Activated CD8-positive, alpha-beta memory T cell treated with anti-CD3 and anti-CD28 coated beads, Interleukin-2, amount 10 ng/mL, durations not matched to agents 7 days and 5 days (primary cell): ENCODE measurements at places on chromosomes 13 and 19. TPM values are rescaled to one million over a fixed set of nuclear protein-coding genes. Genes with fewer than 3 reads are reported as not detected.

Gene RNF17
- not detected for total RNA-seq

DNA sequence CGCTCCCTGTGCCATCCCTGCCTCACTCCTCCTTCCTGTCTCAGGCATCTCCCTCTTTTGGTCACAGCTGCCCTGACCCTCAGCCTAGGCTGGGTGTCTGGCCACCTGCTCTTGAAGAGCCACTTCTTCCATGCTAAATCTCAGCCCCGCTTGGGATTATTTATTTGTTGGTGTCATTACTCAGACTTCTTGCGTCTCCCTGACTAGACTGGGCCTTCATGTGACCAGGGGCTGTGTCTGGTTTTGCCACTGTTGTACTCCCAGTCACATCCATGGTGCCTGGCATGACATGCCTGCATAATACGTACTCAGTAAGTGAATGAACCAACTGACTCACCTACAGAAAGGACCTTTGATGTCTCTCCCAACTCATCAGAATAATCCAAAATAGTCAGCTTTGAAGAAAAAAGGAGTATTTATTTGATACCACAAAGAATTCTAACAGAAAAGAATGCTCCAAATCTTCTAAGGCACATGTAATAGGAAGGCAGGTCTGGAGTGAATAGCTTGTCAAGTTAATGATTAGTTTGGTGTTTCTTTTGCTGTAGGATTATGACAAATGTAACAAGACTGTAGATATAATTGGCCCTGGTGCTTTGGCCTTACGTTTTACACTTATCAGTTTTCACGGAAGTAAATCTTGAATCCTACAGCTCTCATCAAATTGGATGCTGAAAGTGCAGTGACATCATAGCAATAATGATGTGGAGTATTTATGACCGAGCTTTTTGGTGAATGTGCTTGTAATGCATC is 84.0 kb downstream of the ALOX5AP start:
- no peak for DNase-seq

Gene CNFN
- not detected for total RNA-seq

Gene C19orf67
- total RNA-seq: not detected

Gene CGB8
- total RNA-seq: not detected

Gene TMEM161A
- 25.1 TPM for total RNA-seq

- DNase-seq: no peak
Observed at GRCh38 chr19:35797663-35798062, 15.0 kb downstream of the PRODH2 start.

DNA sequence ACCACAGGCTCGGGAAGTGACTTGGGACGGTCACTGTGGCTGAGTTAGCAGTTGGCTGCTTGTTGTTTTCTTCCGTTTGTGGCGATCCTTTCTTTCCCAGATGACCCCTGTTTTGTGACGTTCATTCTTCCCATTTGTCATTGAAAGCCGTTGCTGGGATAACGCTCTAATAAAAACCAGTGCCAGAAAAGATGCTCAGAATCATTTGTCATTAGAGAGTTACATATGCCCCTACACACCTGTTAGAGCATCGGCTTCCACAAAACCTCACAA is 39.3 kb upstream of the MCF2L start:
- no peak for DNase-seq

Gene UBAC2
- total RNA-seq: 60.8 TPM

DNA sequence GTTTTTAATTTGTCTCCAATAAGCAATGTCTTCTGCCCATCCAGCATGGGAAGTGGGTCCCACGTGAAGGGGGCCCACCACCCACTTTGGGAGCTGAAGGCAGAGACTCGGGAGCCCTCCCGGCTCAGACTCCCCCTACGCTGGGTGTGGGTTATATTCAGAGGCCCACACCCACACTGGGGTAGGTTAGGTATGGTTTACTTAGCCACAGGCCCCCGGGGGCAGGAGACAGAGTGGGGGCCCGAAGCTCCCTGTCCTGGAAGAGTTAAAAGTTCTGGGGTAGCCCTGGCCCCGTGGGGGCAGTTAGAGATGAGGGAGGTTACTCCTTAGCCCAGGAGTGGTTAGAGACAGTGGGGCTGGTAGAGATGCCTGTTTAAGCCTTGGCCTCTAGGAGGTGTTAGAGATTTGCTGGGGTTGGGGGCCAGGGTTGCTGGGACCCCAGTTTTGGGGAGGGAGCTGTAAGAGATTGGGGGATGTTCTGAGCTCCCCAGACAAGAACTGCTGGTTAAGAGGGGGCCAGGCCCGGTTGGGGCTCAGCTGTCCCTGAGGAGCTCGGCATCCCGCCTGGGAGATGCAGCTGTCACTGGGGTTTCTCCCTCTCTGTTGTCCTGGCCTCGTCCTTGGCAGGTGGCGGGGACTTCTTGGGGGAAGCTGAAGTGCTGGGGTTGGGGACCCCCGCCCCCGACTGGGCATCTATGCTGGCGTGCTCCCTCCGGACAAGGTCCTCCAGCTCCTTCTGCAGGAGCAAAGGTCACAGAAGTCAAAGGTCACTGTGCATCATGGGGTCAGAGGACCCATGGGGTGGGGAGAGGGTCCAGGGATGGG is 712 bp upstream of the RINL start:
- DNase-seq: no peak

DNA sequence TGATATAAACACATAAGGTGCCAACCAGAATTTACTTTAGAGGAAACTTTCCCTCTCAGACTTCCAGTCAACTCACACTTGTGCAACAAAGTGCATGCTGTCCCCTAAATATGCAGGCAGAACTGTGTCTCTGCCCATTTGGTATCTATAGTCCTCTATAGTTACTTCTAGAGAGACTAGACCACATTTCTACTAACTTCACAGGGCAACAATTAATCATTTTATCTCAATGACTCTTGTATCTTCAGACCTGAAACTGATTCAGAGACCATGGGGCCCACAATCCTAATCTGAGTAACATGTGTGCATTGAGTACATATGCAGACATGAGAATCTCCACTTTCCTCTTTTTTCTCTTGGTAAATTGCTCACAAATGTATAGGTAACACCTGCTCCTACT is 158.1 kb downstream of the ZNF486 start:
- no peak for DNase-seq

Gene HRC
- total RNA-seq: not detected

- DNase-seq: no peak
Observed at GRCh38 chr13:44388427-44389059, 14.9 kb downstream of the SERP2 start.
